ENCODE measurements at places on chromosomes 6 and 20.

- no peaks in the 10 kb centered on the region for H3K36me3 ChIP-seq
- no peaks in the 10 kb centered on the region for H3K27me3 ChIP-seq
- H3K27ac ChIP-seq: no peak overlapping the region
- no peaks in the 10 kb centered on the region for H3K4me1 ChIP-seq
- no peak for DNase-seq
- no peak overlapping the region for H3K4me3 ChIP-seq
Observed at GRCh38 chr6:161951126-161951525, 677.3 kb upstream of the AGPAT4 start.

DNA sequence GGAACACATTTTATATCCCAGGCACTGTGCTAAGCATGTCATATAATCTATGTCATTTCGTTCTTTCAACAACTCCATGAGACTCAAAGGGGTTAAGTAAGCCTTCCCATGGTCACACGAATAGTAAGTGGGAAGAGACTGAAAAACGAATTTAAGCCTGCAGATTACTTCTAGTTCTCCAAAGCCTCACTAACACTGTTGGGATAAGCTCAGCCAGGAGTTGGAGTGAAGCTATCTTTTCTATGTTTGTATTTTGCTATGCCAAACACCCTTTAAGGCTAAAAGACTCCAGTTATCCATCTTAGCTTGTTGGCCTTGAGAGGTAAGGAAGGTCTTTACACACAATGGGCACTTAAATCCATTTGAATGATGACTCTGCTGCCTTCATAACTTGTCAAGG lies 148.1 kb upstream of the UST start:
- no peaks in the 10 kb centered on the region for H3K27me3 ChIP-seq
- H3K4me3 ChIP-seq: no peak overlapping the region
- H3K4me1 ChIP-seq: no peaks in the 10 kb centered on the region

- no peaks in the 10 kb centered on the region for H3K36me3 ChIP-seq
- H3K27ac ChIP-seq: no peak overlapping the region
- no peak overlapping the region for H3K4me3 ChIP-seq
- peaks cover 23% of the 10 kb centered on the region for H3K4me1 ChIP-seq
- no peak for DNase-seq
Observed at GRCh38 chr6:139939189-139939979, 564.9 kb upstream of the CITED2 start.

DNA sequence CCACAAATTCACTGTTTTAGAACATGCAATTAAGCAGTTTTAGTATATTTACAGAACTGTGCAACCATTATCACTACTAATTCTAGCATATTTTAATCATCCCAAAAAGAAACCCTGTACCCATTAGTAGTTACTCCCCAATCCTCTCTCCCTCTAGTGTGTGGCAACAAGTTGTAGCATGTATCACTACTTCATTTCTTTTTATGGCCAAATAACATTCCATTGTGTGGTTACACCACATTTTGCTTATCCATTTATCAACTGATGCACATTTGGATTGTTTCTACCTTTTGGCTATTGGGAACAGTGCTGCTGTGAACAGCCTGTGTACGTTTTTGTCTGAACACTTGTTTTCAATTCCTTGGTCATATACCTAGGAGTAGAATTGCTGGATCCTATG lies 31.5 kb upstream of the FKBP1A start:
- no peaks in the 10 kb centered on the region for H3K27me3 ChIP-seq
- DNase-seq: no peak
- no peak overlapping the region for H3K27ac ChIP-seq
- 0 out of 2 replicates have a peak, but pooled peaks cover 7% of the 10 kb centered on the region for H3K4me1 ChIP-seq
- no peak overlapping the region for H3K4me3 ChIP-seq

DNA sequence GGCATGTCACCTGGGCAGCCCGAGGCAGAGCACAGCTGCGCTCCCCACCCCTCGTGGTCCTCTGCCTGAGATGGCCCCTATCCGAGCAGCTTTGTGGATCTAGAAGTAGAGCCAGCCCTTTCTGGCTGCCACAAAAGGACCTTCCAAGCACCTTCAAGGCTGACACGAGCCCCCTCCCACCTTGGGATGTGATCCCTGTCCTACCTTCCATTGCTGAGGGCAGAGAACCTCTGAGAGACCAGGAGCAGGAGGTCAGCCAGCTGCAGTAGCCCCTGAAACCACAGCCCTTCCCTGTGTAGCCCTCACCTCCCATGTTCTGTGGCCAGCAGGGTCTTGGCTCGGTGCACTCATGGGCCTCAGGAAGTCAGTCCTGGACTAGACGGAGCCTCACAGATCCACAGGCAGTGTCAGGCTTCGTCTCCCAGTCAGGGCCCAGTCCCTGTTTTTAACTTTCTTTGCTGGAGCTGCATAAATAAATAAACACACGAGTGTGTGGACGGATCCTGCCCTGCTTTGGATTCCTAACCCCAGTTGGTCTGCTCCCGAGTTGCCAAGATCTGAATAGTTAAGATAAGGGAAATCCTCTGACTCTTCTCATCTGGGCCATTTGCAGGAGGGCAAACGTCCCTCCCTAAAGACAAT lies 507.7 kb downstream of the PREX1 start:
- H3K4me3 ChIP-seq: no peak overlapping the region
- no peak overlapping the region for H3K27ac ChIP-seq
- H3K4me1 ChIP-seq: no peaks in the 10 kb centered on the region
- DNase-seq: no peak
- H3K27me3 ChIP-seq: no peaks in the 10 kb centered on the region
- H3K36me3 ChIP-seq: no peaks in the 10 kb centered on the region

GRCh38 chr6:32763421-32763820 lies at the start of gene HLA-DQB2:
Gene HLA-DQB2, minus strand, starts transcription at chr6:32763532. Its CDS starts 62 bp downstream, at chr6:32763470.
- peaks cover 19% of the 10 kb centered on the region for H3K27me3 ChIP-seq
- no peak within 1 kb of the TSS for H3K4me3 ChIP-seq
- H3K27ac ChIP-seq: no peak within 1 kb of the TSS

All from K562 (cell line).